ENCODE measurements at places on chromosomes 16 and 17. TPM values are rescaled to one million over a fixed set of nuclear protein-coding genes. Genes with fewer than 3 reads are reported as not detected.

Gene ENPP7
- not detected for total RNA-seq

Gene PABPN1L
- total RNA-seq: not detected

Gene CMTM4
- total RNA-seq: 12.7 TPM

DNA sequence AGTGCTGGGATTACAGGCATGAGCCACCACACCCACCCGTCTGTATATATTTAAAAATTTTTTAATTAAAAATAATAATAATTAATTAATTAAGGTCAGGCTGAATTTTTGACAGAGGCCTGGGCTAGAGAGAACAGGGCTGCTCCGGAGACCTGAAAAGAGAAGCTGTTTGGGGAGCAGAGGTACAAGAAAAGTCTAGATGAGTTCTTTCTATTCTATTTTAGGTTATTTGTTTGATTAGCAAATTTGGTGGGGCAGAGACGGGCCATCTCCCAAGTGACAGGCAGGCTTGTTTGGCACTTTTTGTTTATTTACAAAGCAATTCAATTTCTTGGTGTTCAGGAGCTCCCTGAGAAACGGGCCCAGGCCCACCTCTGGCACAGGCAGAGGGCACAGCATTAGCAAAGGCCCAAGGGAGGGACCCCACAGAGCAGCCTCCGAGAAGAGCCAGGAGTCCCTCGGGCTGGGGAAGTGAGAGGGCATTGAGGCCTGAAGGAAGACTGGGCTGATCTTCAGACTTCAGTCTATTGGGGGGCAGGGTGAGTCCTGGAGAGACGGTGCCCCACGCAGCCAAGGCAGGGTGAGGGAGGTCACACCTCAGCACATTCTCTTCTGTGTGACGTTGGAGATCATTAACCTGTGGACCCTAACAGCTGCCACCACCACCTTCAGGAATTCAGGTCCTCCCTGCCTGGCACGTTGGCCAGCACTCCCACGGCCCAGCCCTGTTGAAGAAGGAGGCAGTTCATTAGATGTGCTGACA, 10.8 kb upstream of the RIPOR1 start:
- peak; percentile 3 for DNase-seq

DNA sequence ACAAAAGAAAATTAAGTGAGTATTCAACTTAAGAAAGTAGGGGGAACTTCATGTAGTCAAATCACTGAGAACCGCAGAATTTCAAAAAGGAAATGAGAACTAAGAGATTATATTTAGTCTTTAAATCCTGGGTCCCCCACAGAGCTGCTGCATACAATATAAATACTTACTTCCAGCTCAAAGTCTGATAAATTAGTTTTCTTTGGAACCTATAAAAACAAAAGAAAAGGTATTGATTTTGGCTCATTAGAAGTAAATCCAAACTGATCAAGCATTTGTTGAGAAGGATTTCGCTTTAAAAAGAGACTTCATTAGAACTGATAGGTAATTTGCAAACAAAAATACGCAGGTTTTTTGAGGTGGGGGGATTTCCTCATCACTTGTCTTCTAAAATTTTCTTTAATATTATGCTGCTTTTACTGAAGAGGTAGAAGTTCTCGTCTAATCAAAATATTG, 21.9 kb downstream of the PARN start:
- no peak for DNase-seq

DNA sequence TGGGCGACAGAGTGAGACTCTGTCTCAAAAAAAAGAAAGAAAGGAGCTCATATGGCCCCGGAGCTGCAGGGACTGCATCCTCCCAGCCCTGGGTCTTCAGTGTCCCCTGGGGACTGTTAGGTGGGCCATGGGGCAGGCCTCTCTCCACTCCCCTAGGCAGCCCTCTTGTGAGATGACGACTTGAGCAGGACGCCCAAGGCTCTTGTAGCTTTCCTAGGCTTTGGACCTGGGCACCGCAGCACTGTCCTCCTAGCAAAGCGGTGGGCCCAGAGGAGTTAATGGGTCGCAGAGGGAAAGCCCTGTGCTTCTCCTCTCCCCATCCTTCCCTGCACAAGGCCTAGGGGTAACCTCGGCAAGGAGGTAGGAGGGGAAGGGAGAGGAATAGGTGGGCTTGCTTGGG, 202.2 kb downstream of the NTN1 start:
- no peak for DNase-seq

- DNase-seq: no peak
Measured at GRCh38 chr16:57795431-57795878, 6.8 kb downstream of the KIFC3 start.

- DNase-seq: no peak
Measured at GRCh38 chr17:48643697-48644012, 17.5 kb upstream of the HOXB9 start.

- DNase-seq: no peak
Measured at GRCh38 chr16:85955566-85955965, 56.6 kb downstream of the IRF8 start.

DNA sequence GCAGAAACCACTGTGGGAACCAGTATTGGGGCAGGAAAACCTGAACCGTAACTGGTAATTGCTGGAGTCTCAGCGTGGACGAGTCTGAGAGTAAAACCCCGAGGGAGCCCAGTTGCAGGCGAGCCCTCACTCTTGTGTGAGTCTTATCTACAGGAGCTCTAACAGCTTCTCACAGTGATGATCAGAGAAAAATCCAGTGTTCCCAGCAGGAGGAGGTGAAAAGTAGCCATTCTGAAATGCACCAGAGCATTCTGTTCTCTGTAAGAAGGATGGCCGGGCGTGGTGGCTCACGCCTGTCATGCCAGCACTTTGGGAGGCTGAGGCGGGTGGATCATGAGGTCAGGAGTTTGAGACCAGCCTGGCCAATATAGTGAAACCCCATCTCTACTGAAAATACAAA, 161.2 kb downstream of the COPRS start:
- DNase-seq: no peak

GRCh38 chr16:57987441-57988177, 12.9 kb downstream of the ZNF319 start:
- no peak for DNase-seq

DNA sequence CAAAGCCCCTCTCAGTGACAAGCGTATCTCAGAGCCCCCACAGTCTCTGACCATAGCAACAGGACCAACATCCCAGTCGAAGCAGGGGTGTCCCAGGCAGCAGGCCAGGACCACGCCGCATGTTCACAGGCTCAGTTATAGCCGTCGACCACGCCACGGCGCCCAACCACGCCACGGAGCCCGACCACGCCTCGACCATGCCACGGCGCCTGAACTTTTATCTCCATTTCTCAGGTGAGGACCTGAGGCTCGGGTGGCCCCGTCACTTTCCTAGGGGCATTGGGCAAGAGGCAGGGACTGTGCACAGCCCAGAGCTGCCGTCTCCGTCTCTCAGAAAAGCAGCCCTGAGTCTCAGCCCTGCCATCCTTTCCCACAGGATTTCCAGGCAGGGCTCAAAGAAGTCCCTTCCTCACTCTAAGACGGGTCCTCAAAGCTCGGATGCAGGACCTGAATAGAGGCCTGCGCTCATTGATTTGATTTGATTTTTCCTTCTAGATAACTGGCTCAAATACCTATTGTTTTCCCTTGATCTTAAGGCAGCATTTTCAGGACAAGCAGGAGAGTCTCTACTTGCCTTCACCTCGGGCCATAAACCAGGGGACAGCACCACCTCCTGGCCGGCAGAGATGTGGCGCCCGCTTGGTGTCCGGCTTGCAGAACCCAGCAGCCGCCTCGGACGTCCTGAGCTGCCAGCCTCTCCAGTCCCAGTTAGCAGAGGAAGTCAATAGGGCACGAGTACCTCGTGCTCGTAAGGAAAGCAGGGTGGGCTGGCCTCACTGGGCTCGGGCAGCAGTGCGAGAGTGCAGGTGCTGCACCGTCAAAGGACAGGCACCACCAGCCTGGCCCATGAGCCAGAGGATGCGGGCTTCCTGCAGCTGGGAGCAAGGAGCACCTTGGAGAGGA, 38.8 kb downstream of the C16orf95 start:
- peak; percentile 86 for DNase-seq

DNA sequence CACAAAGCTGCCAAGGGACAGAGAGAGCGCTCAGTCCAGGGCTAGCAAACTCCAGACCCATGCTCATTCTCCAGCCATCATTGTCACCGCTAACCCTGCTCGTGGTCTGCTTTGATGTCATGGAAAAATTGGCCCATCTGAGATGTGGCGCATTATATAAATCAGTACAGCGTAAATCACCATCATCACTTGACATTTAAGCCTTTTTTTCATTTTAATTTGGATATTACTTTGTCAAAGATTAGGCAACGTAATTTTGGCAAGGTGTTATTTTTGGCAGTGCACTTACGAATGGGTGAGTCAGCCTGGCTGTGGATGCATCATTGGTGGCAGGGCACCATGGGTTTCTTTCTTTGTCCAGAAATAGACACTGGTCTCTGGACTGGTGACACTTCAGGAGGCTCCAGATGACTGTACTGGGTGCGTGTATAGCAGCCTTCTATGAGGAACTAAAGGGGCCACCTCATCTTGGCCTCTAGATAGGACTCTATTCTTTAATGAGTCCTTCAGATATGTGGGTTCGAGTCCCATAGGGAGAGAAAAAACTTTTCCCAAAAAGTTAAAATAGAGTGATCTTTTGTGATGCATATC, 166.3 kb downstream of the MSI2 start:
- DNase-seq: no peak

GRCh38 chr16:83244057-83244456, 563.7 kb upstream of the HSBP1 start:
- DNase-seq: no peak

DNA sequence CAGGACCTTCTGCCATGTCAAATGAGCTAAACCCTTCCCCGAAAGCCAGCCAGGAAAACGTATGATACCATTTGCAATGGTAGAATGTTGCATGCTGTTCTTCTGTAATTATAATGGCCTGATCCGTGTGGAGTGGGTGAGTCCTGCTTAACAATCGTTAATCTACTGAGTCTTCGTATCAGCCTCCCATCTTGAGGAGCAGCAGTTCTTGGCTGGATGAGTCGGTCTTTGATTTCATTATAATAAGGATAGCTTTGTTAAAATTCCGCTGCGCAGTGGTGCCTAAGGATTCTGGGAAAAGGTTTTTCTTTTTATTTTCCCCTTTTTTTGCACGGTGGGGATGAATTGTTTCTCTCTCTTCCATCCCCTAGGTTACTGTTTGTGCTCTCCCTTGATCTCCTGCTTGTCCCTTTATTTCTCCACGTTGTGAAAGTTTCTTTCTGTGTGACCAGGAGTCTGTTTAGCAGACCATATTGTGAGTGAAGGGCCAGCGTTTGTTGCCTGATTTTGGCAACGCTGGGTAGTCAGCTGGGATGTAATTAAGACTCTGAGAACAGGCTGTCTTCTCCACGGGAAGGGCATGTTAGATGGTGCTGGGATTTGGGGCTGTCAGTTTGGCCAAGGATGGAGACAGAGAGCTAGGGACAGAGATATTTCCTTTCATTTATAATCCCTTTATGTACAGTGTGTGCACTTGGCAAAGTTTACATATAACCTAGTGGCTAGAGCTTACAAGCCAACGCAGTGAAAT, 263.0 kb downstream of the FTO start:
- DNase-seq: no peak

GRCh38 chr17:82355770-82356427, 3.1 kb upstream of the TEX19 start:
- no peak for DNase-seq

DNA sequence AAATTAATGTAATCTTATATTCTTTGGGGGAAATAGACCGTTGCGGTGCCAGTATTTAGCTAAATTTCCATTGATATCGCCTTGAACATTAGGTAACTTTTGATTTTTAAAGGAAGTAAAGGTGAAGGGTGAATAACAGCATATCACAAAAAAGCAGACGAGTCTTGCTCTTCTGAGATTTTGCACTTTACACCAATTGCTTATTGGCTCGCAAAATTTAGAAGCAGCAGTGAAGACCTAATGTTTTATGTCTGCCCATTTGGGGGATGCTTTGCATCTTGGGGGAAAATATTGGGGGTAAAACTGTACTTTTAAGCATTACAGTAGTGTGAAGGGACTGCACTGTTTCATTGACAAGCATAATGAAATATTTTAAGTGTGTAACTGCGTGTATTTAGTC, 934 bp downstream of the MAP2K6 start:
- no peak for DNase-seq

DNA sequence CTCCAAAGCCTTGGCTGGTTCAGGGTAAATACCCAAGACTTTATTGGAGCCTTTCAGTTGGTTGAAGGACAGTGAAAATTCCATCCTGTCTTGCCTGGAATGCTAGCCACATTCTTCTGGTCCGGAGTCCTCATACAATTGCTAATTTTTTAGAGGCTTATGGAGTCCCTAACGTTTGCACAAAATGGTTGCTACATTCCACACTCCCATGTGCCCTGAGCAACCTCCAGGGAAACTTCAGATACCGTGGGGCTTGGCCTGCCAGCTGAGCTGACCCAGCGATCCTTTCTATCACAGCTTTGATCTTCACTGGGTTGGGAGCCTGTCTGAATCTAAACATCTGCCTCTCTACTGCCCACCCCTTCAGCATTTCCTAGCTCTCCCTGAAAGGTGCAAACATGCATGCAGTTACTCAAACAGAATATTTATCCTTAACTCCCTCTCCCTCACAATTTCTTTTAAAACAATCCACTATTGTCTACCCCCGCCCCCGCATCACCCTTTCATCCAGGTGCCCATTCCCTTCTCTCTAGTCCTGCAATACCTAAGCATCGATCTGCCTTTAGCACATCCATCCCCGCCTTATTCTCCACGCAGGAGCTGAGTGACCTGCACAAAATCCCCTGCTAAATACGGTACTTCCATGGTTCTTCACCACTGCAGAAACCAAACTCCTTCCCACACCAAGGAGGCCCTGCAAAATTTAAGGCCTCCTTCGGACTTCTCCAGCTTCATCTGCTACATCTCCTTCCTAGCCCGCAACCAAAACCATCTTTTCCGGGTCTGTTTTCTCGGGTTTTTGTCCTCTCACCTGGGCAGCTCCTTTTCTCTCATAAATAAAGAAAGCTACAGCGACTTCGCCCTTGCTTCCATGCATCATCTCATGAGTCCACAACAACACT, 810 bp upstream of the GAN start:
- DNase-seq: no peak

GRCh38 chr17:79622122-79622601, 11.3 kb upstream of the RBFOX3 start:
- DNase-seq: no peak

GRCh38 chr16:11576427-11577289, 10.1 kb downstream of the LITAF start:
- DNase-seq: no peak

GRCh38 chr16:65598621-65599020, 476.8 kb upstream of the CDH11 start:
- no peak for DNase-seq

- DNase-seq: no peak
Measured at GRCh38 chr16:5653789-5654188, 556.2 kb upstream of the EEF2KMT start.

DNA sequence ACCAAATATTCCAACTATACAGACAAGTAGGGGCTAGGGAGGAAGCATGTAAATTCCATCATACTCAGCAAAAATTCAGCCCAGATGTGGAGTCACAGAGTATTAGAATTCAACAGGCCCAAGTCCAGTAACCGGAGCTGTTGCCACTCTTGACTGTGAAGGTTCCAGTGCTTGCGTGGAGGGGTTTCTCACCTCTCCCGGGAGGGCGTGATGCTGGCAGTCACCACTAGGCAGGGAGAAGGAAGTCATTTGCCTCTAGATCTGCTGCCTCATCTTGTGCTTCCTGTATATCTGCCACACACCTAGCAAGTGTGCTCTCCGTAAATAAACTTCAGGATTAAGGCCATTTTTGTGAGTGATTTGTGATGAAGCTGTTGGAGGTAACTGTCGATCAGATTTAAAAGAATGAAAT, 1.0 kb upstream of the CKLF start:
- DNase-seq: no peak
